Stimulated activated CD4-positive, alpha-beta T cell treated with anti-CD3 and anti-CD28 coated beads, TNF-alpha, amount 100 ng/mL, for 1 hour (primary cell): ENCODE measurements at places on chromosomes 1 and 21.

- no peak for DNase-seq
Observed at GRCh38 chr1:186636786-186637185, 43.4 kb downstream of the PTGS2 start.

GRCh38 chr21:28464095-28464494 is 528.6 kb downstream of the LTN1 start:
- no peak for DNase-seq

GRCh38 chr21:22209304-22209700 is 1211.1 kb downstream of the NCAM2 start:
- no peak for DNase-seq

- DNase-seq: no peak
Observed at GRCh38 chr1:229941831-229942230, 125.2 kb upstream of the GALNT2 start.

- no peak for DNase-seq
Observed at GRCh38 chr1:233695901-233696300, 82.0 kb downstream of the KCNK1 start.

- no peak for DNase-seq
Observed at GRCh38 chr1:101017448-101017847, 8.1 kb downstream of the DPH5 start.

DNA sequence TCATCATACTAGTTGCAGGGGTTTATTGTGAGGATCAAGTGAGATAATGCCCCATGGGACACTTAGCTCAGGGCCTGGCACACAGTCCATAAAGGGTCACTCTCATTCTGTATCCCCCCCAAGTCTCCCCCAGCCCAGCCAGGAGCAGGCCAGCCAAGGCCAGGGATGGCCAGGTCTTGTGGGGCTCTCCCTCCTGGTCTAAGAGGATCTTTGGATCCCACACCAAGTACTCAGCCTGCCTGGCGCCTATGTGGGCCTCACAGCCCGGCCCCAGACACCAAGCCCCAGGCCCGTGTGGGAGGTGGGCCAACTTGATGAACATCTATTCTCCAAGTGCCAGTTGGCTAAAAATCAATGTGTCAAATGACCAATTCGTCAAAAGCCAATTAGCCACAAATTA is 117.8 kb downstream of the GLIS1 start:
- DNase-seq: no peak
